ENCODE measurements at places on chromosomes 13 and 19. TPM values are rescaled to one million over a fixed set of nuclear protein-coding genes. Genes with fewer than 3 reads are reported as not detected.

The CYP2F1 gene
- total RNA-seq: not detected

The CEACAM16 gene
- total RNA-seq: not detected

The ZNF878 gene
- under 0.01 TPM for total RNA-seq

The LNX2 gene
- total RNA-seq: 16.6 TPM

The COX7A1 gene
- 3.0 TPM for total RNA-seq

The RAB20 gene
- total RNA-seq: 9.6 TPM

The ZNF835 gene
- 0.21 TPM for total RNA-seq

The RNU6-9 gene
- not detected for total RNA-seq

The PRR22 gene
- 0.48 TPM for total RNA-seq

The SWSAP1 gene
- total RNA-seq: 0.21 TPM

The GARRE1 gene
- 6.7 TPM for total RNA-seq

The HSH2D gene
- total RNA-seq: 0.96 TPM

The RHPN2 gene
- total RNA-seq: 25.1 TPM

The MCEMP1 gene
- not detected for total RNA-seq
